Posterior vena cava (tissue), 2 donors: ENCODE measurements at places on chromosomes 5 and 9. TPM values are rescaled to one million over a fixed set of nuclear protein-coding genes. Genes with fewer than 3 reads are reported as not detected.

The IL9 gene
- not detected for total RNA-seq

- no peak for DNase-seq
Measured at GRCh38 chr9:84054341-84055010, 73.9 kb downstream of the RMI1 start.

DNA sequence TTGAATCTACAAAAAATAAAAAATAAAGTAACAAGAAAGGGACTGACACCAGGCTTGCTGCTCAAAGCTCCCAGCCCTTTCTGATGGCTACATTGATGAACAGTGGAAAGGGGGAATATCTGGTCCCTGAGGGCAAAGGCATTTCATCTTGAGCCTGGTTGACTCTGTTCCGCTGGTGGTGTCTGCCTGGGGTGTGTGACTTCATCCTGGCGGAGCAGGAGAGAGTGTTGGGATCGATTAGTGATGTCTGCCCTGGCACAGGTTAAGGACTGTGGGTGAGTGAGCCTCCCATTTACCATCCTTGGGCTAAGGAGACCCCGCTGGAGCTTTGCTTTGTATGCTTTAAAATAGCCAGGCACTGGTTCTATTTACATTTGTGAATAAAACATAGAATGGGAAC is 56.9 kb upstream of the ASS1 start:
- no peak for DNase-seq

DNA sequence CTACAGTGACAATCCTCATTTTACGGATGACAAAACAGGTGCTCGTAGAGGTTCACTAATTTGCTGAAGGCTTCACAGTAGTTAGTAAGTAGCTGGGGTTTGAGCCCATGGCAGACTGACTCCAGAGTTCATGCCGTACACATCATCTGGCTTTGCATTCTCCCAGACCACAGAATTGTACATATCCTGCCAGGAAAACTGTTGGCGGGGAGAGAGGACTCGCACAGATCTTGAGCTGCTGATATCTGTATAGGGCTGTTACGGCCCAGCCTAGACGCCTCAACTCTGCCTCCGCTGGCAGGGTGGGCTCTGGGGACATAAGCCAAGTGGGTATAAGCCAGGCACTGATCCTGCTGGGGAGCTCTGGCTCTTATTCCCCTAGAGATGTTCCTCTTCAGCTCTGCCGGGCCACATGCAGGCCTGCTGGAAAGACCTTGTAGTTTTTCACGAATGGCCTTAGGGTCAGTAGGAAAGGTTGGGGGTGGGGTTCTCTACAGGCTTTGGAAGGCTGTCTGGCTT is 16.3 kb downstream of the LARP1 start:
- DNase-seq, result no peak

The SLC6A19 gene
- total RNA-seq, result not detected

The NOTCH1 gene
- total RNA-seq, result 35.5 TPM

DNA sequence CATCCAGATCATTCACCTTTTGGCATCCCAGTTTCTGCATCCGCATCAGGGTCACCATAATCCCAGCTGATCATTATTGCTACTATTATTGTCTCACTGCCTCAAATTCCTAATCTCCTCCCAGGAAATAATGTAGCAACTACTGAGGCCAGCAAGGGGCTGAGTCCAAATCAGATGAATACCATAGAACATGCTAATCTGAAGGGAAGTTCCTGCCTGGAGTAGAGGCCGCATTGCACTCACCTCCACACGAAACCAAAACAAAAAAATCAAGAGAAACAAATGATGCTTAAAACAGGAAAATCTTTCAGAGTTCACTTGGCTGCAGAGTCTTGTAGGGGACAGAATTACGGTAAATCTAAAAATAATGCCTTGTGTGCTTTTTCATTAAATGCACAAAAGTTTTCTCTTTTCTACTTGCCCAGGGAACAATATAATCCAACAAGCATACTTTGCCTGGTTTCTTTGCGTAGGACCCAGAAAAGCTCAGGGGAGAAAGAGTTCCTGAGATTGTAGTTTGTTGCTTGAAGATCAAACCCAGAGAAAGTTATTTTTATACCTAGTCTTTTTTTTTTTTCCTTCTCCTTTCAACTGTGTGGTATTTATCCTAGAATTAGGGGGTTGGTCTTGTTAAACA is 87.7 kb upstream of the KLF4 start:
- no peak for DNase-seq

GRCh38 chr5:149007174-149007573 is 55.7 kb downstream of the SH3TC2 start:
- no peak for DNase-seq

- DNase-seq, result no peak
Measured at GRCh38 chr5:71587766-71588532, 809 bp downstream of the MCCC2 start.

The CHSY3 gene
- total RNA-seq, result 5.8 TPM

The SPINK4 gene
- total RNA-seq, result not detected

The DND1 gene
- 0.52 TPM for total RNA-seq

DNA sequence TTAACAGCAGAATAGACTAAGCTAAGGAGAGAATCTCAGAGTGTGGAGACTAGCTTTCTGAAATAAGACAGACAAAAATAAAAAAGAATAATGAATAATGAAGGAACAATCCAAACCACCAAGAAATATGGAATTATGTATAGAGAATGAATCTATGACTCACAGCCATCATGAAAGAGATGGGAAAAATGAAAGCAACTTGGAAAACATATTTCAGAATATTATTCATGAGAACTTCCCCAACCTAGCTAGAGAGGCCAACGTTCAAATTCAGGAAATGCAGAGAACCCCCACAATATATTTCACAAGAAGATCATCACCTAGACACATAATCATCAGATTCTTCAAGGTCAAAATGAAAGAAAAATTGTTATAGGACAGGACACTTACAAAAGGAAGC is 349.0 kb upstream of the MPDZ start:
- DNase-seq, result no peak

The C5orf58 gene
- total RNA-seq, result not detected

The AGXT2 gene
- not detected for total RNA-seq
